ENCODE measurements at places on chromosomes 7 and 10.
A peak's percentile ranks its signal among the peaks of the same experiment; 100 is the strongest.

- peak; percentile 10 for DNase-seq
These were observed 2.4 kb downstream of the OTUD1 start for GRCh38 chr10:23441251-23441650.

GRCh38 chr7:39386718-39387117 lies 179.5 kb upstream of the YAE1 start:
- no peak for DNase-seq

GRCh38 chr10:33235951-33236350 lies 98.5 kb downstream of the NRP1 start:
- DNase-seq, result no peak

DNA sequence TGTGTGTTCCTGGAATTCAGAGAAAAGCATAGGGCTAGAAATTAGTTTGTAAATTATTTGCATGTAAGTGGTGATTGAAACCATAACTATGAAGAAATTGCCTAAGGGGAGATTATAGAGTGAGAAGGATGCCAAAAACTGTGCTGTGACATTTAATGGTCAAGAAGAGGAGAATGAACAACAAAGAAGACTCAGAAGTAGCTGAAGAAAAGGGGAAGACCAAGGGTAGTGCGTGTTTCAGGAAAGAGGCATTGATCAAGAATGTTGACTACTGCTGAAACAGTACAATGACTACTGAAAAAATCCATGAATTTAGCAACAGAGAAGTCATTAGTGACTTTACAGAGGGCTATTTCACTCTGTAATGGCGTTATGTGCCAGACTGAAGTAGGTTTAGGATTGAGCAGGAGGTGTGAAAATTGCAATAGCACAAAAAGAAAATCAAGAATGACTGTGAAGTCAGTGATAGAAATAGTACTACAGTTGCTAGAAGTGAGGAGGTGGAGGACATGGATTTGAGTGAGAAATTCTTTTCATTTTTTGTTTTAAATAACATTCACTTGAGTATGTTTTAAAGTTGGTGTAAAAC lies 28.9 kb upstream of the SAMD9L start:
- no peak for DNase-seq

GRCh38 chr10:49356181-49356580 lies 39.7 kb downstream of the DRGX start:
- no peak for DNase-seq

DNA sequence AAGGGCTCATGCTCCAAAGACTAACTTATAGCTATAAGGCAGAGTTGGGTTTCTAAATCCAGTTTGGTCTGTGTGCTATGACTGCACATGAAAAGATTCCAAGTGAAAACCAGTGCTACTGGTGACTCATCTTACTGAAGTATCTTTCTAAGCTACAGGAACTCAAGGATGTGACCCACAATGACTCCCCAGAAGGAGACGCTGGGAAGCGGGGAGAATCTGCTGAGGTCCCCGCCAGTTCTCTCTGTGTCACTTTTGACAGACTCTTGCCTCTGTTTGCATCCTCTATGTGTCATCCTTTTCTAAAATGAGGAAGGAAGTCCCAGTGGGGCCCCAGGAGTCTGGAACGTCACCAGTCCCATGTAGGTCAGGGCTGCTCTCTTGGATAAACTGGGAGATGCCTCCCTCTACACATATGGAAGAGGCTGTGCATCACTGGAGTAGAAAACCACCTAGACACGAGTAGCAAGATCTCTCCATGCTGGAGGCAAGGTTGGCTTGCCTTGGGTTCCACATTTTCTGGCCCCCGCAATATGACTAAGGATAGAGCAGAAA lies 28.8 kb upstream of the GPR26 start:
- no peak for DNase-seq

- no peak for DNase-seq
These were observed 256.4 kb upstream of the SLC26A5 start for GRCh38 chr7:103702454-103702853.

DNA sequence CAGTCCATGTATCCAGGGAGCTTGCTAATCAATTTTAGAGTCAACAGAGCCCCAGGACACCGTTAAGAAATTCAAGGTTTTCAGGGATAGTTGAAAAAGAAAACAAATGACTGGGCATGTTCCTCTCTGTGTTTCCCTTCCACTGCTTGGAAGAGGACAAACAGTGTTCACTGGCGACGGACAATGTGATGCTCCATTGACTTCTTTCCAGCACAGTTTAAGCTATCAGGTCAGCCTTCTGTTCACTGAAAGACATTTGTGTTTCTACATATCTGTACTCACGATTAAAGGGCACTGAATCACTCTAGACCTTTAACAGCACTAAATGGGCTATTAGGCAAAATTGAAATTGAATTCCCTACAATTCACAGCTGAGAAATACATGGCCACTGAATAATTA lies 123.6 kb downstream of the RNLS start:
- no peak for DNase-seq

GRCh38 chr7:70114806-70115205 lies 516.5 kb downstream of the AUTS2 start:
- no peak for DNase-seq

DNA sequence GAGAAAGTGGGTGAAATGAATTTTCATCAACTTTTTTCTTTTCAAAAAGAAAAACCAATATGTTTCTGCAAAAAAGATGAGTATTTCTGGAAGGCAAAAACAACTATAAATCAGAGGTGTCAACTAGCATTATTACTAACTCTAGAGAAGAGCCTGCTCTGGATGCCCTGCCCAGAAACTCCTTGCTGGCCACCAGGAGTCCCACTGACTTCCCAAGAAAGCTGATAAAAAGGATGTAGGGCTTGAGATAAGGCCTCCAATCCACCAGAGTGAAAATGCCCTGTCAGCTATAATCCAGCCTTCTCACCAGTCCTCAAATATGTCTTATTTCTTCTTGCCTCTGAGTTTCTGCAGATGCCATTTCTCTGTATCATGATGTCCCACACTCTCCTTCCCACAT lies 16.7 kb upstream of the FZD1 start:
- DNase-seq, result no peak
